HCT116 (cell line): ENCODE measurements at places on chromosomes 5 and 9.
A peak's percentile ranks its signal among the peaks of the same experiment; 100 is the strongest.

GRCh38 chr5:179110528-179110927 lies 50.4 kb downstream of the ZNF354C start:
- no peak for DNase-seq

DNA sequence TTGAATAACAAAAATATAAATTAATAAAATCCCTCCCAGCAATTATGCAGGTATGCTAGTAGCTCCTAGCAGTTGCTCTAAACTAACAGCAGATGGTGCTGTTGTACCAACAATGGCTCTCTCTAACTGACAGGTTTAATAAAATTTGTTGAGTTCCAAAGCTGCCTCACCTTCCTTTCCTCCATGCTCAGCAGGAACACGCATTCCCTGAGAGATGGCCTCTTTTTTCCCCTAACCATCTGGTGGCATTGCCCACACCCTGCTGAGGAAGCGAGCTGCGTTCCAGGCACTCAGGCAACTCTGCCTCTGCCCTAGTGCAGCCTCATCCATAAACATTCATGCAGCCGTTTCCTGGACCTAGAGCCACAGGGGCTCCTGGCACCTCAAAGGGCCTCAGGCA lies 106.2 kb downstream of the KLHL3 start:
- peak; percentile 51 for DNase-seq

DNA sequence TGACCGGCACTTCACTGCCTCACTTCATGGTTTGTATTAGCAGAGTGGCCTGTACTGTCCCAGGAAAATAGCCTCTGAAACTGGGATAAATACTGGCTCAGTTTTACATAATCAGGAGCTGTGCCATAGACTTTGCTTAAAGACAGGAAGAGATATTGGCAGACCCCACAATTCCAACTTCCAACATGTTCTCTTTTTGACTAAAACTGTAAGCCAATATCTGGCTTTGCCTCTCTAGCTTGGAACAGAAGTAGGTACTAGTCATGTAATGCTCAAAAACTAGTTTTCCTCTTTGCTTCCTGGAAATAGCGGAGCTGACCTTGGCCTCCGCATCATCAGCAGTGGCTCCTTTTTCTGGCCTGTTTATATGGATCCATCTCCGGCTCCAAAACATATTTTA lies 276.9 kb downstream of the CDH9 start:
- DNase-seq = no peak

DNA sequence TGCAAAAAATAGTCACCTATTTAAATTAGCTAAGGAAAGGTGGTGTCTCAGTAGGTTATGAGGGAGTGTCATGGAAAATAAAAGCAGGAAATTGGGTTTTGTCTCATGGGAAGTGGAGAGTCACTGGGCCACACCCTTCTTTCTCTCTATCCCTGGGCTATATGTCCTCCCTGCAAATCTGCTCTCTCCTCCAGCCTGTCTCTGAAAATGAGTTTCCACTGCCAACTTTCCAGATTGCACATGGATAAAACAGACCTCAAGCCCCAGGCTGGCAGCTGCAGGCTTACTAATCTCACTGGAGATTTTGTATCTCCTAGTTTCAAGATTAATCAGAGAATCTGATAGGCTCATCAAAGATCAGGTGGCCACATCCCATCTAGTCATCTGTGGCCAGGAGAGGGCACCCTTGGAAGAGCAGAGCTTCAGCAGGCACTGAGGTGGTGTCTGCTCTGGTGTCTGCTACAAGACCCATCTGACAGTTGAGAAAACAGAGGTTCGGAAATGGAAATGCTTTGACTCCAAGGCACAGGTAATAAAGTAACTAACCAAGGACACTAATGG lies 178.9 kb downstream of the MSX2 start:
- peak; percentile 19 for DNase-seq

- no peak for DNase-seq
Observed at GRCh38 chr5:158468444-158468843, 609.5 kb upstream of the CLINT1 start.

DNA sequence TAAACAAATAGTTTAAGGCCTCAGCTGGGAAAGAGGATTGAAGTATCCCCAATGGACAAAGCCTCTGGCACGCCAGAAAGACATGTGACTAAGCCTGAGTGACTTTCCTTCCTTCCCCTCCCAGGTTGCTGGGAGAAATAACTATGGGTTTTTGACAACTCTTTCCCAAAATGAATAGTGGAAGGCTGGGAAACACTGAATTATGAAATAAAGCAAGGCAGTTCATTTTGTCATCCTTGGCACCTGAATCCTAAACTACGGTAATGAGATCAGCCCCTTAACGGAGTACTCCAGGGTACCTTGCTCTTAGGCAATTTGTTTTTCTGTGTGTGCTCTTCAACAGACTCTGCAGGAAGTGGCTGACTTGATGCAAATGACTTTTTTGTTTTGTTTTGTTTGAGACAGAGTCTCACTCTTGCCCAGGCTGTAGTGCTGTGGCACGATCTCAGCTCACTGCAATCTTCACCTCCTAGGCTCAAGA lies 75.2 kb downstream of the LMNB1 start:
- DNase-seq = no peak

DNA sequence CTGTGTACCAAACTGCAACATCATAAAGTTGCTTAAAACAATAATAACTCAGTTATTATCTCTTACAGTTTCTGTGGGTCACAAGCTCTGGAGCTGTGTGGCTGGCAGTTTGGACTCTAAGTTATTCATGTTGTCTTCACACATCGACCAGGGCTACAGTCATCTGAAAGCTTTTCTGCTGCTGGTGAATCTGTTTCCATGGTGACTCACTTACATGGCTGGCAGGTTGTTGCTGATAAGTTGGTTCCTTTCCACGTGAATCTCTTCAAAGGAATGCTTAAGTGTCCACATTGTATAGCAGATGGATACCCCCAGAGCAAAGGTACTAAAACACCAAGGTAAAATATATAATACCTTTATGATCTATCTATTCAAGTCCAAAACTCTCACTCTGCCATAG lies 44.8 kb upstream of the CYLC2 start:
- DNase-seq = no peak

GRCh38 chr9:104869811-104870210 lies 58.1 kb downstream of the ABCA1 start:
- DNase-seq = no peak

DNA sequence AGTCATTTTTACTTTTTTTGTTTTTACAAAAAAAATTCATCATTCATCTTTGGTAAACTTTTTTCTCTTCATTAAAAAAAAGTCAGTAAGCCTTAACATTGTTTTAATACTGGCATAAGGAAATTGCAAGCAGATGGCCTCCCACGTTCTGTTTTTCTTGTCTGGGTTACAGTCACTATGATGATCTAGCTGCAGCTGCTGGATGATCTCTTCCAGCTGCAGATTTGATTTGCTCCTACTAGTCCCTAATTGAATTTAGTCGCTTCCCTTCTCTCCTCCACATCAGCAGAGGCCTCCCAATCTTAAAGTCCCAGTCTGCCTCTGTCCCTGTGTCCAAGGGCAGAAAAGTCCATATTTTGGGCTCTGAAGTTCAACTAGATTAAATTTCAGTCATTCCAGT lies 106.8 kb upstream of the PTGER4 start:
- DNase-seq = no peak

DNA sequence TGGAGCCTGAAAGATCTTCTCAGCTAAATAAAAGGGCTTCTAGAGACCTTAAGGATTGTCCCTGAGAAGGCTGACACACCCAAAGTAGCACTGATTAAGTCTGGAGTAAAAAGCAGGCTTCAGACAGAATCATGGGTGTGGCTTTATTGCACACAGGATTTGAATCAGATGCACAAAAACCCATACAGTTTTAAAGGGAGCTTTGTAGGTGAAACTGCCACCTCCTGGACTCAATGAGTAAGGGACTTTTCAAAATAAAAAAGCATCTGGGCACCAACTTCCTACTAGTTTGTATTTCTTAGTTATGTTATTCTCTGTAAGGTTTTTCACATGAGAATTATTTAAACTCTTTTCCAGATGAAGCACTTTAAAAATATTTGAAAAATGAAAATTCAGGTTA lies 129.4 kb downstream of the EDIL3 start:
- peak; percentile 47 for DNase-seq

- DNase-seq = no peak
Observed at GRCh38 chr9:131480258-131480657, 22.5 kb upstream of the POMT1 start.

GRCh38 chr5:34460496-34460895 lies 195.6 kb upstream of the RAI14 start:
- DNase-seq = no peak

DNA sequence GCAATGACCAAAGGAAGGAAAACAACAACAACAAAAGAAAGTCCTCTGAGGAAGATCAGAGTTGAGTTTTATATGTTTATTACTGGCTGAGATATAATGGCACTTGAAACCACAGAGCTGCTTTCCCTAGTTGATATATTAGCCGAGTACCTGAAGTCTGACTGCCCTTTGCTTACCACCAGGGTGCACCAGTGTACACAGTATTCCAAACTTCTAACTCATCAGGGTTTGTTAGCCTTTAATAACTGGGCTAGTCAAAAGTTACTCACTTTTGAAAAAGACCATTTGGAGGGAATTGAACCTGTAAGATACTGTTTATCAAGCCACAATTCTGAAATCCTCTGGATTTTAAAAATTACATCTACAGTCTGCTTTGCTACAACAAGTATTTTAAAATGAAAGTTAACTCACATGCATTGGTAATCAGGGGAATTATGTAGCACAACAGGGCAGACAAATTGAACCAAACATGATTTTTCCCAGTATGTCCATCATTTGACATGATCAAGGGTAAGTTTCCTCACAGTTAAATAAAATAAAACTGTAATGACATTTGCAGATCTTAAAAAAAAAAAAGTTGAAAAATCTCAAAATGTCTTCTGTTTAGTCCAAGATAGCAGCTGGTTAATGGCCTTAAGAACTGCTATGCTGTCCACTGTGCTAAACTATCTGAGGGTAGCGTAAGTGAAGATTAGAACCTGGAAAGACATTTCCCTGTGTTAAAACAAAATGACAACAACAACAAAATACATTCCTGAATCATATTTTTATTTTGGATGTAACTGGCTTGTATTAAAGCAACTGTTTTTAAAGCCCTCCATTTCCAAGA lies 57.3 kb upstream of the C6 start:
- DNase-seq = peak; percentile 33

GRCh38 chr9:36092509-36093215 lies 43.9 kb upstream of the GLIPR2 start:
- DNase-seq = no peak

DNA sequence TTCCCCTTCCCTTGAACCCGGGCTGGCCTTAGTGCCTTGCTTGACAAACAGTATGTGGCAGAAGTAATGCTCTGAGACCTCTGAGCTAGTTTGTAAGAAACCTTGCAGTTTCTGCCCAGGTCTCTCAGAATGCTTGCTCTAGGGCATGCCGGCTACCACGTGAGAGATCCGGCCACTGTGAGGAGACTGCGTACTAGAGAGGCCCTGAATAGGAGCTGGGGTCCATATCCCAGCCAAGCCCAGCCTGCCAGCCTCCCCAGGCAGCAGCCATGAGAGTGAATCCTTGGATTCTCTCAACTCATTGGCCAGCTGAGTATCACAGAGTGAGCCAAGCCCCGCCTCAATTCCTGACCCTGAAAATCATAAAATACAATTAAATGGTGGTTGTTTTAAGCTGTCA lies 16.0 kb upstream of the COL15A1 start:
- DNase-seq = no peak

DNA sequence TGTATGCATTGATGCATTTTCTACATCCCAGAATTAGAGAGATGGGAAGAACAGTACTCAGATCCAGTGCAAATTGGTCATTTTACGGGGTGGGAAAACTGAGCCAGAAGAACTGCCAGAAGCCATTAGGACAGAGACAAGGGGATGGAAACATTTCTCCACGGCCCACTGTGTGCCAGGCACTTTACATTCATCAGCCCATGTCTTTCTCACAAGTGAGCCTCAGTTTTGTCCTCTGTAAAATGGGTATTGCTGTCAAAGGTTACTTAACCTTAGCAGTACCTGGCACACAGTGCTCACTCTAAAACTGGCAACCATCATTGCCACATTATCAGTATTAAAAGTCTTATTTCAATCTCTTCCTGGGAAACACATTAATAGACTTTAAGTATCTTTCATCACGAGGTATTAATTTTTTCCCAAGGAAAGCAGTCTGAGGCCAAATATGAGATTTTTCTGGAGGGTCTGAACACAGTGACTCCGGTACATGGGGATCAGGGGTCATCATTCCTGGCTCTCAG lies 5.2 kb downstream of the DUSP1 start:
- no peak for DNase-seq

- DNase-seq = no peak
Observed at GRCh38 chr5:93221-93980, 1.4 kb downstream of the PLEKHG4B start.

GRCh38 chr5:11467588-11467987 lies 436.7 kb downstream of the CTNND2 start:
- no peak for DNase-seq
